ENCODE measurements at places on chromosomes 3 and 15. TPM values are rescaled to one million over a fixed set of nuclear protein-coding genes. Genes with fewer than 3 reads are reported as not detected.

DNA sequence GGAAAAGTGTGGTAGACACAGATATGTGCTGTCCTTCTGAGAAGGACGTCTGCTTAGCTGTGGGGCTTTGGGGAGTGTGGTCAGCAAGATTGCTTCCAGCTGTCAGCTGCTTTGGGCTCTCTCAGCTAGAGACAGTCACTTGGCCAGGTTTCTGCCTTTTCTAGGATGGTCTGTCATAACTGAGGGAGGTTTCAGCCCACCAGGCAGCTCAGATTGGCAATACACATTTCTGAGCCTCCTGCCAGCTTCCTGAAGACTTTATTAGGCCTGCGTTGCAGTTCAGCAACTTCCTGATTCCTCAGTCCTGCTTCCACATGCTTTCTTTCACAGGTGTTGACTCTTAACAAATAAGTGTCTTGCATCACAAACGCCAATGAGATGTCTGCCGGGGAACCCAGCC lies 286.5 kb downstream of the SQOR start:
- DNase-seq, result no peak

- DNase-seq, result no peak
Measured at GRCh38 chr3:104291878-104292277, 1074.8 kb upstream of the ALCAM start.

DNA sequence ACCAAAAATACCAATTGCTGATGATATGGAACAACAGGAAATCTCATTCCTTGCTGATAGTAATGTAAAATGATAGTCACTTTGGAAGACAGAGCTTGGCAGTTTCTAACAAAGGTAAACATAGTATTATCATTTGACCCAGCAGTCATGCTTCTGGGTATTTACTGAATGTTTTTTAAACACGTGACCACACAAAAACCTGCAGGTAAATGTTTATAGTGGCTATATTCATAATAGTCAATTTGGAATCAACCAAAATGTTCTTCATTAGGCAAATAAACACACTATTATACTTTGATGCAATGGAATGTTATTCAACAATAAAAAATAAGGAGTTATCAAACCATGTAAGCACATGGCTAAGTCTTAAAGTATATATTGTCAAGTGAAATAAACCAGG lies 24.1 kb upstream of the GOLGA8A start:
- no peak for DNase-seq

GRCh38 chr15:63971904-63972303 lies 74.4 kb downstream of the DAPK2 start:
- DNase-seq, result no peak

GRCh38 chr3:108823227-108823626 lies 641 bp downstream of the TRAT1 start:
- DNase-seq, result no peak

GRCh38 chr3:39260957-39261356 lies 18.9 kb downstream of the CX3CR1 start:
- DNase-seq, result peak; percentile 80

- no peak for DNase-seq
Measured at GRCh38 chr3:69095636-69096035, 10.9 kb downstream of the ARL6IP5 start.

- DNase-seq, result no peak
Measured at GRCh38 chr3:6861625-6862000, 698 bp downstream of the GRM7 start.

- no peak for DNase-seq
Measured at GRCh38 chr15:56385908-56386307, 20.7 kb downstream of the TEX9 start.

GRCh38 chr3:35198857-35199256 lies 440.5 kb upstream of the ARPP21 start:
- no peak for DNase-seq

CKMT1B gene
- 3.9 TPM for total RNA-seq

EXD1 gene
- total RNA-seq, result not detected

COL6A6 gene
- total RNA-seq, result 38.9 TPM

NAALADL2 gene
- total RNA-seq, result 30.5 TPM

CDCP1 gene
- 8.5 TPM for total RNA-seq

LSM3 gene
- total RNA-seq, result 7.6 TPM

ALPK3 gene
- 7.5 TPM for total RNA-seq
